ENCODE measurements at places on chromosomes 12 and 14.

DNA sequence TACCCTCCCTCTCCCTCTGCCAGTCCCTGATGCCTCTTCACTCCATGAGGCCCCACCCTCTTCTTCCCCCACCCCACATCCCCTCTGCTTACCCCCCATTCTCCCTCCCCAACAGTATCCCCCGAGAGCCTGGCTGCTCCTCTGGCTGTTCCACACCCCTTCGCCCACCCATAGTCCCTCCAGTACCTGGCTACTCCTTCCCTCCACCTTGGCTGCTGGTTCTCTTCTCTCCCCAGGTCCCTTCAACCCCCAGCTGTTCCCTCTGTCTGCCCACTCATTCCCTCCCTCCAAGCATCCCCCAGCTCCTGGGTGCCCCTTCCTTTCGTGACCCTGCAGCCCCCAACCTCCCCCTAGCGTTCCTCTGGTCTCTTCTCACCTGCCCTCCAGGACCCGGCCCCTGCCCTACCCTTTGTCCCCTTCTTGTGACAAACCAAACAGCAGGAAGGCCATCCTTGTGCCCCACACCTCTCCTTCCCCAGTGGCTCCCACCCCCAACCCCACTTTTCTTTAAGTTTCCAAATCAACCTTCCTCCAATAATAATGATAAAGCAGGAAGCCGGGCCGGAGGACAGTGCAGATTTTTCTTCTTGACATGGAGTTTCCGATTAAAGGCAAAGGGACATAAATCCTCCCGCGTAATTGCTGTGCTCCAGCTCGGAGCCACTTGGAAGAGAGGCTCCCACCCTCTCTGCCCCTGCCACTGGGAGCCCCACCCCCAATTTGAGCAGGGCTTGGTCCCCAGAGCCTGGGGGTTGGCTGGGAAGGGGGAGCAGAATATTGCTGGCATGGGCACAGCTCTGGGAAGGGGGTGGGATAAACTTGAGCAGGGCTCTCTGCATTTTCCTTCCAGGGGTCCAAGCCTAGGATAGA lies 40.0 kb downstream of the SMUG1 start:
- no peak for DNase-seq

DNA sequence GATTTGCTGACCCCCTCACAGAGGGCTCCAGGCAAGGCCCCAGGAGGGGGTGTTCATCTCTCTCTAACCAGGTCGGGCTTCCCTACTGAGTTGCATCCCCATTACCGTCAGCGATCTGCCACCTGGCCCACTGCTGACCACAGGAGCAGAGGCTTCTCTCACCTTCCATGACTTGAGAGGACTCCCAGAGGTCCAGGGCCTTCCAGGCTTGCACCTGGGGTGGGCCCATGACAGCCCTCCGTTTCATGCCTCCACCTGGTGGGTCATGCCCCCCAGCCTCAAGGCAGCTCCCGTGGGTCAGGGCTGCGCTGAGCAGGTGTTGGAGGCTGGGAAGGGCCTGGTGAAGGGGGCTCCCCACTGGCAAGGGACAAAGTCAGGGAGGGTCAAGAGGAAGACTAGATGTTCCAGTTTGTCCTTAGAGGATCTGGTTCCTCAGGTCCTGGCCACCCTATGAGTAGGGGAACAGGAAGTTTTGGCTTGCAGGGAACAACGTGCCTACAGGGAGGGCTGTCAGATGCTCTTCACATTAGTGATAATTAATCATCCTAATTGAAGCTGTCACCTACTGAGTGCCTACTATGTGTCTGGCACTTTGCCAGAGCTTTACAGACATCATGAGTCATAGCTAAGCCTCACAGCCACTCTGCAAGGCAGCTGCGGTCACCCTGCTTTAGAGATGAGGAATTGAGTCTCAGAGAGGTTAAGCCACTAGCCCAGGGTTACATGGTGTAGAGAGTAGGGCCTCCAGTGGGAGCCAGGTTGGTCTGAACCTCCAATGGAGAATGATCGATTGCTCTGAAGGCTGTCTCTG lies 13.8 kb downstream of the NFKBIA start:
- no peak for DNase-seq

GRCh38 chr12:19963972-19964371 lies 404.4 kb upstream of the PDE3A start:
- peak; percentile 67 for DNase-seq

- no peak for DNase-seq
Measured at GRCh38 chr14:20904393-20905029, 13.3 kb downstream of the RNASE3 start.

DNA sequence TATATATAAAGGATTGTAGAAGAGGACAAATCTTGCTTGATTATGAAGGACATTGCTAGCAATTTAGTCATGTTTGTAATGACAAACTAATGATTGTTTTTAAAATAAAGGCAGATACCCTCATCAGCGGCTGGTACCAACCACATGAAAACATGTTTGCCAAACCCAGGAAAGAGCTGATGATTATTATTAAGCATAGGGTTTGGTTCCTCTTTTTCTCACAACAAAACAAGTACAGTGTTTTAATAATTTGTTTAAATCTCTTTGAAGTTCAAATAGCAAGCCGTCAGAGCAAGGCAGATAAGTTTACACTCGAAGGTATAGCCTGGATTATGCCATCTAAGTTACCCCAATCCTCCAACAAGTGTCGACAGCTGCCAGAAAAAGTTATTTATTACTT lies 5.3 kb upstream of the SINHCAF start:
- DNase-seq = no peak

DNA sequence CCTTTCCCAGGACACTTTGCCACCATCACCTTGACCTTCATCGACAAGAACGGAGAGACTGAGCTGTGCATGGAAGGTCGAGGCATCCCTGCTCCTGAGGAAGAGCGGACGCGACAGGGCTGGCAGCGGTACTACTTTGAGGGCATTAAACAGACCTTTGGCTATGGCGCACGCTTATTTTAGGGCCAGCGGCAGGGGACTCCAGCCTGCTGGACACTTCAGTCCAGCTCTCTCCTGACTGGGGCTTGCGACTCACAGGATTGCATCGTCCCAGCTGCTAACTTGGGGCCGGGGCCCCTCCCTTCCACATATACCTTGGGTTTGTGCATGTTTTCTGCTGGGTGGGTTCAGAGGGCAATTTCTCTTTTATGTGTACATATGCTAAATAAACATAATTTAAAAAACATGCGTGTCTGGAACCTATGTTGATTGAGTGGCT lies 11.2 kb downstream of the AHSA1 start:
- DNase-seq = no peak

DNA sequence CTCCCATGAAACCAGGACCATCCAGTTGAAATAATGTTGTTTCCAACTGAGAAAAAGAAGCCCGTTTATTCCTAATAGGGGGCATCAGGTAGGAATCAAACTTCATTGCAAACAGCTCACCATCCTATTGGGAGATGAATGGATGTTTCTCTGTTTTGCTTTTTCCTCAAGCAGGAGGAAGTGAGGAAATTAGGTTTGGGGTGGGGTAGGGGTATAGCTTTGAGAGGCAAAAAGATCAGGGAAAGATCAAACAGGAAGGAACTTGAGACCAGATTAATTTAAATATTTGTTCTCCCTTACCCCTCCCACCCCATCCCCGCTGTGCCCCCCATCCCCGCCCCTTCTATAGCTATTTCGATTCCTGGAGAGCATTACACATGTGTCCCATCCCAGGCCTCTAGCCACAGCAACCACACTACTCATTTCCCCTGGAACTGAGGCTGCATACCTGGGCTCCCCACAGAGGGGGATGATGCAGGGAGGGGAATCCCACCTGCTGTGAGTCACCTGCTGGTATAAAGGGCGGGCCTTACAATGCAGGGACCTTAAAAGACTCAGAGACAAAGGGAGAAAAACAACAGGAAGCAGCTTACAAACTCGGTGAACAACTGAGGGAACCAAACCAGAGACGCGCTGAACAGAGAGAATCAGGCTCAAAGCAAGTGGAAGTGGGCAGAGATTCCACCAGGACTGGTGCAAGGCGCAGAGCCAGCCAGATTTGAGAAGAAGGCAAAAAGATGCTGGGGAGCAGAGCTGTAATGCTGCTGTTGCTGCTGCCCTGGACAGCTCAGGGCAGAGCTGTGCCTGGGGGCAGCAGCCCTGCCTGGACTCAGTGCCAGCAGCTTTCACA lies at the start of gene IL23A:
IL23A (plus strand) TSS at position 577 of the 850 bp plus-strand sequence; CDS start at position 738, 161 bp downstream.
- DNase-seq = peak; percentile 18

DNA sequence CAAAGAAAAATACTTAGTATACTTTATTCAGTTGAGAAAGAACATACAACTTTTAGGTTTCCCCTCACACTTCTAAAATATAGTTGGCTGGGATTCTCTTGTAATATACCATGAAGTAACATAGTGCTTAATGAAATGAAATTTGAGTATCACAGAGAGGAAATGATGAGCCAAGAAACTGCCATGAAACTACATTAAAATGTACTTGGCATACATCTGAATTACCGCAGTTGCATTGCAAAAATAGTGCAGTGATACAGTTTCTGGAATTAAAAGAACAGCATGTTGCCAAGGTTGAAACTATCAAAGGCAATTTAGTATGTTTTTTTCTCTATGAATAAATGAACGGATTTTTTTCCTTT lies 389.2 kb downstream of the TMEM117 start:
- DNase-seq = no peak

DNA sequence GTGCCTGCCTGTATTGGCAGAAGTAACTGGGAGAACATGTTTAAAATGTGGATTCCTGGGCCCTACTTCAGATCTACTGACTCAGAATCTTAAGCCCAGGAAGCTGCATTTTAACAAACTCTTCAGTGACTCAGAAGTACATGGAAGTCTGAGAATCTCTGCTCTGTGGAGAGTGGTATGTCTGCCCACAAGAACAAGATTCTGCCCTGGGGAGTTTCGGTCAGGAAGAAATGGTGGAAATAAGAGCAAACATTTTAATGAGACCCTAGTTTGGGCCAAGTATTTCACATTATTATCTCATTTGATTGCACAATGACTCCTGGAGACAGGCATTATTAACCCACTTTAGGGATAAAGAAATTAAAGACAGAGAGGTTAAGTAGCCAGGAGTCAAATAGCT lies 8.2 kb downstream of the ALDH1L2 start:
- no peak for DNase-seq

- no peak for DNase-seq
Measured at GRCh38 chr12:106759526-106760183, 14.8 kb upstream of the RIC8B start.

GRCh38 chr12:31815096-31815495 lies 86.3 kb upstream of the AMN1 start:
- no peak for DNase-seq

DNA sequence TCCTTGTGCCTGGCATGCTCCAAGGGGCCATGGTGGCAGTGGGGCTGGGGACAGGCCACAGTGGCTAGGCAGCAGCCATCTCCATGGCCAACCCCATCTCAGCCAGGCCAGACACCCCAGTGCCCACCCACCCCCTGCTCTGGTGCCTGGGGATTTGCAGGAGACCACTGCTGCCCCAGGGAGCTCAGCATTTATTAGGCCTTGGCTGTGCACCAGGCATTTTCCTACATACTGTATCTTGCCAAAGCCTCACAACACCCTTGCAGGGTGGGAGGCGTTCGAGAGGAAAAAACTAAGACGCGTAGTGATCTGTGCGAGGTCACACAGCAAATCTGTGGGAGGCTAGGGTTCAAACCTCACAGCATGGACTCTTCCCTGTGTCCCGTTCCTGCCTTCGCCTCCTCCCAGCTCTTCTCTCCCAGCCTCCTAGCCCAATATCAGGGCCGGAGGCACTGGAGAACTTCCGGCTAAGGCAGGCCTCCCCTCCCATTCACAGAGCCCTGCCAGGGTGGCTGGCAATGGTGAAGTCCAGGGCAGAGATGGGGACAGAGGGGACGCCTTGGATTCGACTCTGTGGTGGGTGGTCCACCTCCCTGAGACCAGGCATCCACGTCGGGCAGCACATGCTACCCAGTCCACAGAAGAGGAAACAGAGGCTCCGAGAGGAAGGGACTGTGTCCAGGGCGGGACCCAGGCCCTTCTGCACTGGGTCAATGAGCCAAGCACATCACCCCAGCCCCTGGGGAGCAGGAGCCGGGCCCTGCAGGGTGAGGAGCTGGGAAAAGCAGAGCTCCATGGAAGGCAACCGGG lies 57.4 kb downstream of the FAM222A start:
- no peak for DNase-seq

DNA sequence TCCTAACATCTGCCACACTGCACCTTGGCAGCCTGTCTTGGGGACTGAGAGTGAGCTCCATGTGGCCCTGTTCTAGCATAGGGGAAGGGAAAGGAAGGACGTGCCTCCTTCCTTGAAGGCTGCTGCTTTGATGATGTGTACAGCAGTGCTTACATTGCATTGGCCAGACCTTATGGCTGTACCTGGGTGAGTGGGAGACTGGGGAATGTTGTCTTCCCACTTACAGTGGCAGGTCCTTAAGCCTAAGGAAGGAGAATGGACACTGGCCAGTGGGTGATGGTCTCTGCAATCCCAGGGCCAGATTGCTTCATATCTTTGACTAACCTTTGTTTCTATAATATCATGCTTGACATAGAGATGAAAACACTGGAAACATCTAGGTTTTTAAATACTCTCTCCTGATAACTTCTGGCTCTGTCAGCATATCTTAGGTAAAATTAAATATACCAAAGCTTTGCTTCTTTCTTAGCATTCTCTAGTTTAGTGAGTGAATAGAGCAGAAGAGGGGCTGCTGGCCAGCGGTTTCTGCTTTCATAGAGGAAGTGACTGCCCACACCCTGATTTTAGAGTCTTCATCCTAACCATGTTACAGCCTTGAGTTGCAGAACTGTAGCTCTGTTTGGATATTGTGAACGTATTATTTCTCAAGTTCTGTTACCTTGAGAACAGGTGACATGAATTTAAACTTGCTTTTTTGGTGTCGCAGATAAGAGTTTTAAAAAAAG lies 27.2 kb downstream of the KLC1 start:
- no peak for DNase-seq

DNA sequence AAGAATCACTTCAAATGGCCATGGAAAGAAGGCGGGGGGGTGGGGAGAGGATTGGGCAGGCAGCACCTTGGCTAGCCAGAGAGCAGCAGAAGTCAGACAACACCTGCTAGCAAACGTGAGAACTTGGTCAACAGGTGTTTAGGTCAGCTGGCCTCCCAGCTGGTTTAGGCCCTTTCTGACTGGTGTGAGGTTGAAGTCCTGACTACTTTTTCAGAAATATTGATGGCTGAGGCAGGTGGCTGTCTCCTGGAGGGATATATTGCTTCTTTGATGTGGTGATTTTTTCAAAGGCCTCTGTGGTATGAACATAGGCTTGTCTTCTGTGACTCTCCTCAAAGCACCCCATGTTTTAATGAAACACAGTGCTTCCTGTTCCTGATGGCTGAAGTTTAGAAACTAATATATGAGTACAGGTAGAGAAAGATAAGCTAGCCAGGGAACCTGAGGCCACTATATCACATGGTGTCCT lies 238.2 kb upstream of the SSTR1 start:
- no peak for DNase-seq
